Naive B cell (primary cell): ENCODE measurements at places on chromosomes 12 and 14. TPM values are rescaled to one million over a fixed set of nuclear protein-coding genes. Genes with fewer than 3 reads are reported as not detected.

KRT78 gene
- not detected for polyA plus RNA-seq

CHURC1 gene
- 151 TPM for polyA plus RNA-seq

MYH6 gene
- not detected for polyA plus RNA-seq

ZFC3H1 gene
- 22.9 TPM for polyA plus RNA-seq

TXNRD1 gene
- 23.6 TPM for polyA plus RNA-seq

TCL1B gene
- polyA plus RNA-seq = 15.0 TPM

SPRYD4 gene
- polyA plus RNA-seq = 0.59 TPM

SPX gene
- not detected for polyA plus RNA-seq

EML1 gene
- polyA plus RNA-seq = not detected
